Activated naive CD4-positive, alpha-beta T cell treated with anti-CD3 and anti-CD28 coated beads, Interleukin-2, amount 50 U/mL, for 72 hours (primary cell): ENCODE measurements at places on chromosomes 13 and 19.

GRCh38 chr19:54254195-54254906 lies 2.7 kb downstream of the LILRB5 start:
- DNase-seq = no peak

GRCh38 chr19:27890696-27891095 lies 1322.3 kb downstream of the UQCRFS1 start:
- no peak for DNase-seq

DNA sequence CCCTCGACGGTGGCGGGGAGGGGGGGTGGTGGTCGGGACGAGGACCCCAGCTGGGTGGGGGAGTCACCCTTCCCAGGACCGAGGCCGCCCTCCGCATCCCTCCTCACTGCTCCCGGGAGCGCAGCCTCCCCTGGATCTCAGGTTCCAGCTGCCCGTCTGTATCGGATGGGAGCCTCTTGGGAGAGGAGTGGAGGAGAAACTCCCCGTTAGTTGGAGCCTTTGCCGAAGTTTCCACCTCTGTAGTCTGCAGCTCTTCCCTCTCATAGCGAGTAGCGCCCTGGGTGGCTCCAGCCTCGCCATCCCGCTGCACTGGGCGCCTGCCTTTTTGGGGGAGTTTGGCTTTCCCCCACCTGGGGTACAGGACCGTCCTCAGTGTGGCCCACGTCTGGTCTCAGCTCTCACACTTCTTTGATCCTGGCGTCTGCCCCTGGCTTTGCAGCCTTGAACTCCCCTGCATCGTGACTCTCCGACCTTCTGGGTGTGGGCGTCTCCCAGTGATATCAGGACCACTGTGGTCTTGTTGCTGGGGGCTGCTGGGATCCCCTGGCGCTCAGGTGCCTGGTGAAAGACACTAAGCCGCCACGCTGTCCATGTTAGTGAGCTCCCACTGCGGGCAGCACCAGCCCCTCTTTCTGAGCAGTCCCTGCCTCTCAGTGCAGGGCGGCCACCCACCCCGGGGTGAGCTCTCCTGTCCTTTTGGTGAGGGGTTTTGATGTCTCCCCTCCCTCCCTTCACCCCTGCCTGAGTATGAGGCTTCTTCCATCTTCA lies 1.1 kb downstream of the CNOT3 start:
- no peak for DNase-seq

DNA sequence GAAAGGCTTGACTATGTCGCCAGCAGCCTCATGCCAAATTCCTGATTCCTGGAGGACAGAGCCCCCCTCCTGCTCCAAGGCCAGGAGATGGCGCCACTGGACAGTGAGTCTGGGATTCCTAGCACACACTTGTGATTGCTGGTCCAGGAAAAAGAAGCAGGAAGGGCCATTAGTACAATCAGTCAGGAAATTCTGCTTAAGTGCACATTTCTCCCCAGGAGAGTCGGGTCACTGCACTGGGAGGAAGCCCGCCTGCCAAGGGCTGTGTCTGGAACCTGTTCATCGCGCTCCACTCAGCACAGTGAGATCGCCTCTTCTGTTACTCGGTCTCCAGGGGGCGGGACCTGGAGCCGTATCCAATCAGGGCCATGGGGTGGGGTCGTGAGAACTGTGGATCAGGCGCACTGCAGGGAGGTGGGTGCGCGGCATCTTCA lies 65.1 kb downstream of the ZNF823 start:
- no peak for DNase-seq

DNA sequence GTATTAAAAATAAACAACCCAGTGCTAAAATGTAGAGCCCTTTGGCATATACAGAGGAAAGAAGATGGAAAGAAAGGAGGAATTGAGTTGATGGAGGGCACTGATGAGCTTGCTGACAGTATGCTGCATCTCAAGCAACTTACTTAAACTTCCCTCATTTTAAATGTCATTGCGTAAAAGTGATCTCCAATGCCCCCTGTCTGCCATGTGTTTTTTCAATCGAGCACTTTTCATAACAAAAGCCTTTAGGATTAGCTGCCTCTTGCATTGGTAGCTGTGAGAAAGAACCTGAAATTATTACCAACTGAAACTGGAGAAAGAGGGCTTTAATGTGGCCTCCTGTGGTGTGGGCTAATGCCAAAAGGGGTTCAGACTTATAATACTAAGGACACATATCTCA lies 541.6 kb downstream of the SUCLA2 start:
- no peak for DNase-seq

DNA sequence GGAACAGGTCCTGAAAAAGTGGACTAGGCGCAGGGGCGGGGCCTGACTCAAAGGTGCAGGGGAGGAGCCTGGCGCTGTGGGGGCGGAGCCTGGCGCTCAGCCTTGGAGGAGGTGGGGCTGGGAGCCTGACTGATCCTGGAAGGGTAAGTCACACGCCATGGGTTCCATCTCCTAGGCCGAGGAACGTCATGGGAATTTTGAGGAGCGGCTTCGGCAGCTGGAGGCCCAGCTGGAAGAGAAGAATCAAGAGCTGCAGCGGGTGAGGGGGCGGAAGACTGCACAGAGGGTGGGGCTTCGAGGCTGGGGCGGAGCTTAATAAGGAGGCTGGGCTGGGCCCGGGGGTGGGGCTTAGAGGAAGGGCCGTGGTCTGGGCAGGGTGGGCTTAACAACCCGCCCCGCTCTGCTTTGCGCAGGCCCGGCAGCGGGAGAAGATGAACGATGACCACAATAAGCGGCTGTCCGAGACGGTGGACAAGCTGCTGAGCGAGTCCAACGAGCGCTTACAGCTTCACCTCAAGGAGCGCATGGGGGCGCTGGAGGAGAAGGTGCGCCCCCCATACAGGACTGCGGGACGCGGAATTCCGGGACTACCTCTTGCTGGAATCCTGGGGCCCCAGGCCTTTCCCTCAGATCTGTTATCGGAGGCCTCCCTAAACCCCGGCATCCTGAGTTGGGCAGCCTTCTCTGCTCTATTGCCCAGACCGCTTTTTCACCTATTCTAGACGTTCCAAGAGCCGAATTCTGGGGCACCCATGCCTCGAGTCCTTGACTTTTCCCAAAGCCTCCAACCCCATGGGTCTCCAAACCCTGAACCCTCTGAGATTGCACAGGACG lies 14.5 kb downstream of the PPFIA3 start:
- DNase-seq = no peak

GRCh38 chr19:1492474-1493006 lies 1.6 kb downstream of the REEP6 start:
- DNase-seq = no peak

GRCh38 chr19:30567536-30568232 lies 195.5 kb downstream of the ZNF536 start:
- DNase-seq = no peak

- no peak for DNase-seq
These were observed 1.9 kb downstream of the PRX start for GRCh38 chr19:40411125-40411842.

DNA sequence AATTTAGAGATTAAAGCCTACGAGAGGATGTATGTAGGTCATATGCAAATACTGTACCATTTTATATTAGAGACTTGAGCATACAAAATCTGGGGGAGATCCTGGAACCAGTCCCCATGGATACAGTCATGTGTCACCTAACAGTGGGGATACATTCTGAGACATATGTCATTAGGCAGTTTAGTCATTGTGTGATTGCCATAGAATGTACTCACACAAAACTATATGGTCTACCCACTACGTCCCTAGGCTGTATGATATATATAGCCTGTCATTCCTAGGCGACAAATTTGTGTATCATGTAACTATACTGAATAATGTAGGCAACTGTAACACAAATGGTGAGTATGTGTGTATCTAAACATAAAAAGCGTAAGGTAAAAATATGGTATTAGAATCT lies 62.8 kb downstream of the WDFY2 start:
- no peak for DNase-seq

DNA sequence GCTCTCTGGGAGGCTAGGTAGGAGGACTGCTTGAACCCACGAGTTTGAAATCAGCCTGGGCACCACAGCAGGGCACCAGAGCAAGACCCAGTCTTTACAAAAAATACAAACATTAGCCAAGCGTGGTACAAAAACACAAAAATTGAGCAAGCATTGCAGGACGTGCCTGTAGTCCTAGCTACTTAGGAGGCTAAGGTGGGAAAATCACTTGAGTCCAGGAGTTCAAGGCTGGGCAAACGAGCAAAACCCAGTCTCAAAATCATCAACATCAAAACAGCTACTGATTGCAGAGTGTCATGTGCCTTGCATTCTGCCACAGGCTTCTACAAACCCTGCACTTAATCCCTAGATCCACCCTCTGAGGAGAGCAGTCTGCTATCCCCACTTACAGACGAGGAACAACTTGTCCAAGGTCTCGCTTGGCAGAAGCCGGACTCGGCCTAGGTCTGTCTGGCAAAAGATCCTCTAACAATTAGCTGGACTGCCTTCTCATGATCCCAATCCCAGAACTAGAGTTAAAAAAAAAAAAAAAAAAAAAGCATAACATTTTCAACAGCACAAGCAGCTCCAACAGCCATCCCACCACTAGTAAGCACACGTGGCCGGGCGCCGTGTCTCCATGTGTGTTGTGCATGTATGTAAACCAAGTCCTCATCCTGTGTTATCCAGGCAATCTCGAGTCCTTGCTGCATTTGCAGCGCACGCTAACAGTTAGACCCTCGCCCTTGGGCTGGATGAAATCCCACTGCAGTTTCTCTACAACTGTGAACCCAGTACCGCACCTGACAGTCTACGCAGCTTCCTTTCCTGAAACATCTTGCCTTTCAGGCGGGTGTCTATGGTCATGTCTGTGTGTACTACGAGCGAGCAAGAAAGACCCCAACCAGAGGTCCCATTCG lies 2.0 kb downstream of the PPP6R1 start:
- DNase-seq = no peak

GRCh38 chr13:38670627-38671026 lies 16.2 kb upstream of the FREM2 start:
- DNase-seq = no peak

GRCh38 chr13:111515307-111515617 lies 194.8 kb downstream of the TEX29 start:
- DNase-seq = no peak

- DNase-seq = no peak
These were observed 90.8 kb downstream of the IRS2 start for GRCh38 chr13:109695402-109696190.

DNA sequence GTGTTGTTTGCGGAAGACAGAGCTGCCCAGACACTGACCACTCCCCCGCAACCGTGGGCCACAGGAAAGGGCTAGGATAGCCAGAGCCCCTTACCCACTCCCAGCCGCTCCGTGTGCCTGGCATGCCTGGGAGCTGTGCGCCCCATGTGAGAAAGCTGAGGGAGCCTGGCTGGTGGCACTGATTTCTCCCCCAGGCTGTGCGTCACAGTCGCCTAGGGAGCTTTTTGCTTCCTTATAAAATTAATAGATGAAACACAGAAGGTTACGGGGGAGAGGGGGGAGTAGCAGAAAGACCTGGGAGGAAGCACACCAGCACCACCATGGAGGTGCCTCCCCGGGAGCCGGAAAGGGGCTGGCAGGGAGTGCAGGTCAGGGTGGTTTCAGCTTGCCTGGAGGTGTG lies 24.7 kb downstream of the DPF1 start:
- DNase-seq = no peak

GRCh38 chr13:113856716-113857065 lies 7.2 kb downstream of the GAS6 start:
- DNase-seq = peak; percentile 40

- no peak for DNase-seq
These were observed 14.1 kb downstream of the ZNF444 start for GRCh38 chr19:56155124-56155687.

DNA sequence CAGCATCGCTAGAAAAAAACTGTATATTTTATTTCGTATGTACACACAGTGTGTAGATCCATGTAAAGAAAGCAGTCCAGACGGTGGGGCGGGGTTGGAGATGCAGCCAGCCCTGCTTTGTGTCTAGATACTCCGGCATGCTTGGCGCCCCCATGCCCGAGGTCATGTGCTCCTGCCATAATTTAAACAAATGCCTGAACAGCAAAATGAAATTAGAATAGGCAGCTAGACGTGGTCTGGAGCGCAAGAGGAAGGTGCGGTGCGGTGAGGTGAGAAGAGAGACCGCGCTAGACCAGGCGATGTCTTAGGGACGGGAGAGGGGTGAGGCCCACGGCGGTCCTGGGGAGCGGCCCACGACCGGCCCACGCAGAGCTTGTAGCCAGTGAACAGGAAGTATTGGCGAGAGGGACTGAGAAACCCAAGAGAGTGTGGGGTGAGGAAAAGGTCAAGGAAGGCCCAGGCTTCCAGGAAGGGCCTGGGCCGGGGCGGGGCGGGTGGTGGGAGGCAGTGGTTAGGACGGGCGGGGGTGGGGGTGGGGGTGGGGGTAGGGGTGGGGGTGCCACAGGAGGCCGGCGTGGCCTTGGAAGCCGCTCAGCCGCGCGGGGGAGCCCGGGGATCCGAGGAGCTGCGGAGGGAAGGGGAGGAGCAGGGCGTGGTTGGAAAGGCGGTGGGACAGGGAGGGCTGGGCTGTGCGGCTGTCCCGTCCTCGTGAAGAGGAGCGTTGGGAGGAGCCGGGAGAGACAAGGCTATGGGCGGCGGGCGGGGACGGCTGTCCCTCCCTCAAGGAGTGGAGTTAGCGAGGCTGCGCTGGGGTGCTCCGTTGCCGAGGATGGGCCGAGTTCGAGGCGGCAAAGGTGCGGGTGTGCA lies 254.7 kb upstream of the SGCG start:
- no peak for DNase-seq

GRCh38 chr13:45393941-45394570 lies 24.1 kb downstream of the SLC25A30 start:
- DNase-seq = no peak

- DNase-seq = no peak
These were observed 48.7 kb upstream of the ZNF835 start for GRCh38 chr19:56720281-56720680.

- DNase-seq = no peak
These were observed 10.9 kb upstream of the QTRT1 start for GRCh38 chr19:10690341-10690781.

DNA sequence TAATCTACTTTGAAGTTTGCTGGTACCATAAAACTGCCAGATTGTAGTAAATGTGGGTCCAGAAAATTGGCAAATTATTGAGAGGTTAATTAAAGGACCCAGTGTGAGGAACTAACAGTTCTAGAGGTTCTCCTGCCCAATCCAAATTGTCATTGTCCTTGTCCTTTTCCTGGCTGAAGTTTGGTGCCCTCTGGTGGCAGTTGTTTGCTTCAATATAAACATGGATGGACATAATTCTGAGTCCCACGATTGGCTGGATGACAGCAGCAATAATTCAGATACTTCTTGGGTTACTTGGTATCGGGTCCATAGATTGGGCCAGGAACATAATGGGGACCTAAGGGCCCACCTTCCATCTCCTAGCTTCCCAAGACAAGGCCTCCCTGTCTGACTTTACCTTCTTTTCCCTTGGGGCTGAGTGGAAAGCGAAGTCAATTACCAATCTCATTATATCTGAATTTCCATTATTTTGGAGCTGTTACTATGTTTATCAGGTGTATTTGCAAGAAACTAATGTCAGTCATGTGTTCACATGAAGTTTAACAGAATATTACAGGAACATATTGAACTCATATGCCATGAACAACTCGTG lies 33.8 kb upstream of the GARRE1 start:
- DNase-seq = peak; percentile 72

DNA sequence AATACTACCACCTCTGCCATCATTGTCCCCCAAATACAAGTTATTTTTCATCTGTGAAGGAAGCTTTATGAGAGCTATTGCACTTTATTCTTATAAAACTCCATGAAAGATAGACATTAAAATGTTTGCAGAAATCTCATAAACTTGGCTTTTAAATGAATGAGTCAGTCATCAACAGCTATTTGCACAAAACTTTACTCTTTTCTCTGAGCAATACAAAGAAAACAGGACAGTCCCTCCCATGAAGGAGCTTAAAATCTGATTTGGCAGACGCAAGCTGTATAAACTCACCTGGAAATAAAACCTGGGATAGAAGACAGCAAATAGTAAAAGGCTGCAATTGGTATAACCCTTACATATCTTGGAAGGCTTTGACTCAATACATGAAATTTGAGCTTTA lies 16.6 kb upstream of the RCBTB1 start:
- DNase-seq = no peak

- no peak for DNase-seq
These were observed 1.8 kb upstream of the SLC27A1 start for GRCh38 chr19:17468302-17469091.
